ENCODE measurements at places on chromosomes 4 and X. TPM values are rescaled to one million over a fixed set of nuclear protein-coding genes. Genes with fewer than 3 reads are reported as not detected.

Gene LUZP4
- total RNA-seq, result not detected

Gene CLCN4
- 4.0 TPM for total RNA-seq

Gene CACNA1F
- total RNA-seq, result not detected

Gene NOX1
- total RNA-seq, result 0.08 TPM

Gene POU4F2
- not detected for total RNA-seq

Gene ZMAT1
- not detected for total RNA-seq

Gene LRP2BP
- 0.27 TPM for total RNA-seq

Gene ATP2B3
- total RNA-seq, result 0.13 TPM

Gene PPARGC1A
- 0.03 TPM for total RNA-seq
